ENCODE measurements at places on chromosomes 5 and 9.

GRCh38 chr5:147018812-147019211, 140.3 kb upstream of the PPP2R2B start:
- no peaks in the 10 kb centered on the region for H3K27me3 ChIP-seq
- H3K4me3 ChIP-seq, result no peak overlapping the region
- H3K27ac ChIP-seq, result no peak overlapping the region
- H3K4me1 ChIP-seq, result no peaks in the 10 kb centered on the region
- no peak for DNase-seq

- no peaks in the 10 kb centered on the region for H3K4me1 ChIP-seq
- H3K4me3 ChIP-seq, result no peak overlapping the region
- H3K27me3 ChIP-seq, result no peaks in the 10 kb centered on the region
- H3K36me3 ChIP-seq, result no peaks in the 10 kb centered on the region
Observed at GRCh38 chr5:87722286-87722685, 309.6 kb upstream of the CCNH start.

GRCh38 chr5:90402521-90403255, 6.9 kb downstream of the CETN3 start:
- peaks cover 8% of the 10 kb centered on the region for H3K4me1 ChIP-seq
- no peak for DNase-seq

- no peak overlapping the region for H3K4me3 ChIP-seq
- no peaks in the 10 kb centered on the region for H3K36me3 ChIP-seq
- no peak for DNase-seq
- H3K27ac ChIP-seq, result no peak overlapping the region
- H3K4me1 ChIP-seq, result no peaks in the 10 kb centered on the region
Observed at GRCh38 chr9:89160806-89161205, 17.8 kb downstream of the SHC3 start.

DNA sequence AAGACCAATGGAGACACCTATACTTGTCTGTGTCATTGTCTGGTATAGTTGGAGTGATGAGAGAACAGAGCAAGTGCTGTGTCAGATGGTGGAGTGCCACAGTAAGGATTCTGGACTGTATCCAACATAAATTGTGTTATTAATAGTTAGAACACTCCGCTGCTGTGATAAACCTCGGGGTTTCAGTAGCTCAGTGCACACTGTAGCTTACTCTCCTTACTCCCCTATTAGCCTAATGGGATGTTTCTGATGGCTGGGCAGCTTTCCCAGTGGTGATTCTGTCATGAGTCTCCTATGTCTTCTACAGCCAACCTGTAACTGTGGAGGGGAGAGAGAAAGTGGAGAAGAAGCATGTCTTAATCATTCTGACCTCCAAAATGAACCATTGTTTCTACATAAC, 127.6 kb upstream of the PTCH1 start:
- no peak for DNase-seq
- H3K27ac ChIP-seq, result no peak overlapping the region
- H3K4me1 ChIP-seq, result no peaks in the 10 kb centered on the region
- no peaks in the 10 kb centered on the region for H3K36me3 ChIP-seq
- H3K27me3 ChIP-seq, result no peaks in the 10 kb centered on the region

DNA sequence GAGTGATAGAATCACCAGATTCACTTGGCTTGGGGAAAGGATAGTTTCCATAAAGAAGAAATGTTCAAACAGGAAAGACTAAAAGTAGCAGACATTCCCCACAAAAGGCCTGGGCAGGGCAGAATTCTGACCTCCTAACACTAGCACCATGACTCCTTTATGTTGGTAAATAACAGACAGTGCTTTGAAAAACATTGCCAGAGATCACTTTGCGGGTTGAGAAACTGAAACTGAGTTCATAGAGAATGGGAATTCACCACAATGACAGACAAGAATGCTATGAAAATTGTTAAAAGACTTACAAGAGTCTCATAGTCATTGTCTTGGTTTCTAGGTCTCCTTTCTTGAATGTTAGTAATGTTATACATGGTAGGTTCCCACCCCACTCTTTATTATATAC, 172.5 kb upstream of the GLRA1 start:
- no peak overlapping the region for H3K27ac ChIP-seq
- no peaks in the 10 kb centered on the region for H3K4me1 ChIP-seq
- H3K27me3 ChIP-seq, result no peaks in the 10 kb centered on the region
- no peak for DNase-seq
- no peak overlapping the region for H3K4me3 ChIP-seq
